Activated CD8-positive, alpha-beta memory T cell treated with anti-CD3 and anti-CD28 coated beads, Interleukin-2, amount 50 U/mL, for 48 hours (primary cell): ENCODE measurements at places on chromosomes 2 and 18.

DNA sequence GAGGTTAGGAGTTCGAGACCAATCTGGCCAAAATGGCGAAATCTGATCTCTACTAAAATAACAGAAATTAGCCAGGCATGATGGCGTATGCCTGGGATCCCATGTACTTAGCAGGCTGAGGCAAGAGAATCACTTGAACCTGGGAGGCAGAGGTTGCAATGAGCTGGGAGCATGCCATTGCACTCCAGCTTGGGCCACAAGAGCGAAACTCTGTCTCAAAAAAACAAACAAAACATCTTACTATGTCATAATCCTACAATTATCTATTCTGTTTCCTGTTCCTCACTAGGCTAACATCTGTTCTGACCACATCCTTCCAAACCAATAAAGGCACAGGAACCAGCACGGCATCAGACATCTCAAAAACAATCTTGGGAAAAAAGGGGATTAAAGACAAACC, 361.8 kb upstream of the UBE2E3 start:
- DNase-seq = no peak

- no peak for DNase-seq
Observed at GRCh38 chr2:219325657-219326315, 6.8 kb downstream of the RESP18 start.

- no peak for DNase-seq
Observed at GRCh38 chr2:72136933-72137497, 10.6 kb downstream of the CYP26B1 start.

DNA sequence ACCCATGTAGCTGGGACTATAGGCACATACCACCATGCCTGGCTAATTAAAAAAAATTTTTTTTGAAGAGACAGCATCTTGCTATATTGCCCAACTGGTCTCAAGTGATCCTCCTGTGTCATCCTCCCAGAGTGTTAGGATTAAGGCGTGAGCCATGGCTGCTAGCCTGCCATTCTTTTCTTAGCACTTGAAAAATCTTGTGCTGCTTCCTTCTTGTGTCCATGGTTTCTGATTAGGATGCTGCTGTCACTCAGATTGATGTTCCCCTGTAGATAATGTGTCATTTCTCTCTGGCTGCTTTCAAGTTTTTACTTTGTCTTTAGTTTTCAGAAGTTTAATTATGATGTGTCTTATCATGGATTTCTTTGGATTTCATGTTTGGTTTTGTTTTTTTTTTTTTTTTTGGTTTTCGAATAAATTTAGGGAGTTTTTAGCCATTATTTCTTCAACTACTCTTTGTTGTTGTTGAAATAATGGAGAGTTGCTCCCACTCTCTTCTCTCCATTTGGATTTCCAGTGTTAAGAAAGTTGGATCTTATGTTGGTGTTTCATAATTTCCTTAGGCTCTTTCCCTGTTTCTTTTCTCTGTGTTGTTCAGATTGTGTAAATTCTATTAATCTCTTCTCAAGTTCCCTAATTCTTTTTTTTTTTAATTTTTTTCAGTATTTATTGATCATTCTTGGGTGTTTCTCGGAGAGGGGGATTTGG, 2.5 kb downstream of the ATP9B start:
- no peak for DNase-seq

- no peak for DNase-seq
Observed at GRCh38 chr2:113755035-113755834, 1.2 kb downstream of the SLC35F5 start.

DNA sequence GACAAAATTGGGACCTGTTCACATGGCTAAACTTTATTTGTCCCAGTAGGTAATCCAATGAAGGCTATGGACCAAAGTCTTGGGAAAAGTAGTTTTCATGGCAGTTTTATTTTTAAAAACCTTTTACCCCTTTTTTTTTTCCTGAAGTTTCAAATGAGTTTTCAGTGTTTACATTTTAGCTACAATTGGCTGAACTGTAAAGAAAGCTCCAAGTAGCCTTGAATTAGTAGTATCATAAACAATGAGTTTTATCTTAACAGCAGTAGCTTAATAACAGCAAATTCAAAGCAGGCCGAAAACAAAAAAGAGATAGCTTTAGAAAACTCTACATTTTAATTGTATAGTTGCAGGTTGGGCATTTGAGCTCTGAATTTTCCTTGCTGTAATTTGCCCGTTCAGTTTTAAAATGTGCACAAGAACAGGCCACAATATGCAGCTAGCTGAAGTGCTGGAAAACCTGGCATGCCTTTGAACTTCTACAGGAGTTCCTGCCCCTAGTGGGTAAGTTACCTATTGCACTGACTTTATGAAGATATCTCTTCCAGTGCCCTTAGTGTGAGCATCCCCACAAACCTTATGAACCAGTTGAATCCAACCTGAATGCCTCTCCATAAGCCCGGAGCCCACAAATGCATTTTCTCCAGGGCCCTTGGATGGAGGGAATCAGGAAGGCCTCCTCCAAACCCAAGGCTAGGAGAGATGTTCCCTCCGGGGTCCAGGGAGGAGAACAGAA, 106.7 kb downstream of the XRCC5 start:
- DNase-seq = no peak

DNA sequence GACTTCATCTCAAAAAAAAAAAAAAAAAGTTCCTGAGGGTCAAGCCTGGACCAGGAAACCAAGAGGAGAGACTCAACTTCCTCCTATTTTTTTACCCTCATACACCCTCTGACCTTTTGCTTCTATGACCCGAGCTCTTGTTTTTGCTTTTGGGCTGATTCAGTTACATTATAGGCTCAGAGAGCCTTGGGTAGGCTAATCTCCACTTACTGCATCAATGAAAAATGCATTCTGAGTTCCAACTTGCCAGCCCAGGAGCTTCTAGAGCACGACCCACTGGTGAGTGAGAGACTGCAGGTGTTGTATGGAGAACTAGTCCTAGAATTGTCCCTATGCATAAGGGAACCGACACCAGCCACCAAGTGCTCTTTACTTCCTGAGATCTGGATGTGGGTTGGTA, 91.1 kb downstream of the CABLES1 start:
- DNase-seq = no peak

- no peak for DNase-seq
Observed at GRCh38 chr2:221389904-221390303, 182.2 kb downstream of the EPHA4 start.

GRCh38 chr2:236557306-236558030, 12.2 kb upstream of the ACKR3 start:
- no peak for DNase-seq

GRCh38 chr2:106057206-106057605, 136.9 kb downstream of the UXS1 start:
- DNase-seq = no peak

GRCh38 chr2:111201214-111201613, 80.5 kb downstream of the BCL2L11 start:
- no peak for DNase-seq

GRCh38 chr2:149715005-149715592, 127.5 kb upstream of the MMADHC start:
- no peak for DNase-seq

GRCh38 chr18:12254136-12254819, at the start of gene CIDEA:
Gene CIDEA (plus strand): TSS chr18:12254361. CDS start chr18:12254384, 23 bp downstream.
- DNase-seq = no peak

DNA sequence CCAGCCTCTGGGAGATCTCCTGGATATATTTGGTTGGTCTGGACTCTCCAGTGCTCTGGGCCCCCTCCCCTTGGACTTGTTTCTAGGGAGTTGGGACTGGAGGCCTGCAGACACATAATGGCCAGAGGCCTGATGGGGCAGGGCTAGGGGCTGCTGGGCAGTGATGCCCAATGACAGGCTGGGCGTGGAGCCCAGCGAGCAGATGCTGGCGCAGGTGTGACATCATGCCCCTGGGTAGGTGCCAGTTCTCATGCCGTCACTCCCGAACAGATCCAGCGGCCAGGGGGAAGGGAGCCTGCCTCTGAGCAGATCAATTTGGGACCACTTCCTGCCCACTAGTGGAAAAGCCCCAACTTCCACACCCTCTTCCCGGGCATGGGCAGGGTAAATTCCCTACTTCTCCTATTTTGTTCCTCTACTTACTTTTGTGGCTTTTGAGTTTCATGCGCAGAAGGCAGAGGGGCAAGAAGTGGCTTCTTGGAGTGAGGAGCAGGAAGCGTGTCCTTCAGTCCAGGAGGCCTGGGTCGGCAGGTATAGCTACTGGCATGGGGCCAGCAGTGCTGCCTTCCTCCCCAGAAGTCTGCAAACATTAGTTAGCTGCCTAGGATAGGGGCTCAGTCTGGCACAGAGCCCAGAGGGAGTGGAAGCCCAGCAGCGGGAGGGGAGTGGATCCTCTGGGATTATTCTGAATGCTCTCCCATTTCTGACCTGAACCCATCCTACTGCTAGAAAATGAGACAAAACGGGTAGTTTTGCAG, 6.1 kb downstream of the MPV17 start:
- no peak for DNase-seq
